ENCODE measurements at places on chromosomes 5 and 9.

- DNase-seq, result no peak
These were observed 68.3 kb downstream of the SERINC5 start for GRCh38 chr5:80187421-80188090.

DNA sequence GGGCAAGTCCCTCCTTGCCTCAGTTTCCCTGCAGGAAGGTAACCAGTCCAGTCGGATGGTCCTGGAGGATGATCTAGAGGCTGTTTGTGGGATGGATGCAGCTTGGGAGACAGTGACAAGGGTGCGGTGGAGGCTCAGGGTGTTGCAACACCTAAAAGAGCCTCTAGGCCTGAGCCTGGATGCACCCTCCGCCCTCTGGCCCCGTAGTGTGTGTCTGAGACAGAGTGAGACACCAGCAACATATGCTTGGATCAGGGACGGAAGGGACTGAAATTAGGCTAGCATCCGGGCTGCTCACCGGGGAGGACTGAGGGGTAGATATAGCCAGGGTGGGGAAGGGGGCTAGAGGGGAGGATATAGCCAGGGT is 1.1 kb downstream of the CRAT start:
- peak; percentile 32 for DNase-seq

- DNase-seq, result no peak
These were observed 39.5 kb upstream of the MAMDC2 start for GRCh38 chr9:70003901-70004714.

GRCh38 chr5:160167624-160168165 is 48.4 kb upstream of the PWWP2A start:
- no peak for DNase-seq

GRCh38 chr9:83960991-83961390 is 19.0 kb downstream of the HNRNPK start:
- DNase-seq, result no peak

DNA sequence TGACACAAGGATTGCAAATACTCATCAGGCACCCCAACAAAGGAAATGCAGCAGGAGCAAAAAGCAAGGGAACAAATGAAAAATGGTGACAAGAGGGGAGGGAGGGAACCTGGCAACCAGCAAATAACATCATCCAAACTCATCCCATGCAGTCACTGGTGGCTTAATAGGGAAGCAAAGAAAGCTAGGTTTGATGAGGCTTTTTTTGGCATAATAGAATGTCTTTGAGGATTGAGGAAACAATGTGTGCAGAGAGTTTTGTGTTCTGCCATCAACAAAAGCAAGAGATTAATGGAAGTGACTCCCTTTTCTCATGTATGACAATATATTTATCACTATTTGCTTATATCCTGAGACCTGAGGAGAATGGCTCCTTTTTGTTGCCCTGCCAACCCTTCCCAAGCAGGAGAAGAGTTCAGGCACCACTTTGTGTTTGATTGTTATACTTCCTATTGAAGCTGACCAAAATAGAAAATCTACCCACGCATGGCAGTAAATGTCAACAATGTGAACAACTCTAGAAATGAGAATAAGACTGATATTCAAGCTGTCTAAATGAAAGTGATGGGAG is 375.7 kb downstream of the CAAP1 start:
- no peak for DNase-seq

GRCh38 chr9:119298076-119298853 is 71.0 kb downstream of the BRINP1 start:
- DNase-seq, result peak; percentile 31

DNA sequence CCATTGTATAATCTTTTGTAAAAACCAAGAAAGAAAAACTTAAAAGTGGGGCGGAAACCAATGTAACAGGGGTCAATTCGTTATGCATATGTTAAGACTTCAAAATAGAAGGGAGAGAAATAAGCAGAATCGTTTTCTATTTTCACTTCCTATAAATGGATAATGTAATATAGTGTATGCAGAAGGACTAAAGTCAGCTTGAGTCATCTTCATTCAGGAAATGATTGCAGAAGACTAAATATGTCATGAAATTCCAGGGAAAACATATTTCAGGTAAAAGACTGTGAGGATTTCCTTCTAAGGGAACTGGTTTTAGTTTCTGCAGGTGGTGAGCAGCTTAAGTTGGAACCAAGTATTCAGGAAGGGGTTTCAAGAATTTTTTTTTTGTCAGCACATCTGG is 753.3 kb downstream of the IRX1 start:
- DNase-seq, result no peak

DNA sequence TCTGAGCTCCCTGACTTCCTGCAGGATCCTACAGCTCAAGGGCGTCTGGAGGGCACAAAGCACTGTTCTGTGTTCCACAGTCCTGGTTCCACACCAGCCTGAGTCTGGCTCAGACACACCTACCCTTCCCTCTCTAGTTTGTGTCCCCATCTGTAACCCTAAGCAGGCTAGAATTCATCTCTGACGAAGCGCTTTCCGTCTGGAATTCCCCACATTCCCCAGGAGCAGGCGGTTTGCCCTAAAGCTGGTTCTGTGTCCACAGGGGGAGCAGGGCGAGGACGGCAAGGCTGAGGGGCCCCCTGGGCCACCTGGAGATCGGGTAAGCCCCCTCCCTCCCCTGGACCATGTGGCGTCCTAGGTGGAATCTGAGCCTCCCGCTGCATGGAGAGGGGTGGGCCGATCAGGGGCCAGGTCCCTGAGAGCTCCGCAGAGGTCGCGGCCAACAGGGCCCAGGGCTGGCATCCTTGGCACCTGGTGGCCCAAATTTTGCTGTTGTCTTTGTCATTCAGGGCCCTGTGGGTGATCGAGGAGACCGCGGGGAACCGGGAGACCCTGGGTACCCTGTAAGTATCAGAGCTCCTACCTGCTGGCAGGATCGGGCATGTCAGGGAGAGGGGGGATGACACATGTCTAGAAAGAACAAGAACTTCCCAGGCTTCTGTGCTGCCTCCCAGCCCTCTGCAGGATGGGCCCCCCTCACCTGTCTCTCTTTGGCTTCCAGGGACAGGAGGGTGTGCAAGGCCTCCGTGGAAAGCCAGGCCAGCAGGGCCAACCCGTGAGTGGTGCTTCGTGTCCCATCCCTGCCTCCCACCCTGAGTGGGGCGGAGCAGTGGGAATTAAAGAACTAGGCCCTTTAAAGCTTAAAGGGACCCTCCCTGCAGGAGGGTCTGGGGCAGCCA is 34.5 kb upstream of the ORM1 start:
- no peak for DNase-seq

DNA sequence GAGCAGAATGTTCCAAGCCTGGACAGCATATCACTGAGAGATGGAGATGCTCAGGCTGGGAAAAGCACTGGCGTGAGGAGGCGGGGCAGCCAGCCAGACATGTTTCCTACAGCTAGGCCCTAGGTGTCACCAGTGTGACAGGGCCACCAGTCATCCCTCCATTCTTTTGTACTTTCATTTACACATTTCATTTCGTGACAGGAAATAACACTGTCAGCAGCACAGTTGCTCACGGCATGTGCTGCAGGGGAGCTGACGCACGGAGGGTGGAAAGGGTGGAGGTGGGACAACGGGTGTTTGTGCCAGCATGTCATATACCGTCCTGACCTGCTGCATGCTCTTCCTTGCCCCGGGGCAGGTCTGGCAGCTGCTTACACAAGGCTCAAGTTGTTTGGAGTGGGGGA is 14.8 kb upstream of the CEMIP2 start:
- DNase-seq, result peak; percentile 59

DNA sequence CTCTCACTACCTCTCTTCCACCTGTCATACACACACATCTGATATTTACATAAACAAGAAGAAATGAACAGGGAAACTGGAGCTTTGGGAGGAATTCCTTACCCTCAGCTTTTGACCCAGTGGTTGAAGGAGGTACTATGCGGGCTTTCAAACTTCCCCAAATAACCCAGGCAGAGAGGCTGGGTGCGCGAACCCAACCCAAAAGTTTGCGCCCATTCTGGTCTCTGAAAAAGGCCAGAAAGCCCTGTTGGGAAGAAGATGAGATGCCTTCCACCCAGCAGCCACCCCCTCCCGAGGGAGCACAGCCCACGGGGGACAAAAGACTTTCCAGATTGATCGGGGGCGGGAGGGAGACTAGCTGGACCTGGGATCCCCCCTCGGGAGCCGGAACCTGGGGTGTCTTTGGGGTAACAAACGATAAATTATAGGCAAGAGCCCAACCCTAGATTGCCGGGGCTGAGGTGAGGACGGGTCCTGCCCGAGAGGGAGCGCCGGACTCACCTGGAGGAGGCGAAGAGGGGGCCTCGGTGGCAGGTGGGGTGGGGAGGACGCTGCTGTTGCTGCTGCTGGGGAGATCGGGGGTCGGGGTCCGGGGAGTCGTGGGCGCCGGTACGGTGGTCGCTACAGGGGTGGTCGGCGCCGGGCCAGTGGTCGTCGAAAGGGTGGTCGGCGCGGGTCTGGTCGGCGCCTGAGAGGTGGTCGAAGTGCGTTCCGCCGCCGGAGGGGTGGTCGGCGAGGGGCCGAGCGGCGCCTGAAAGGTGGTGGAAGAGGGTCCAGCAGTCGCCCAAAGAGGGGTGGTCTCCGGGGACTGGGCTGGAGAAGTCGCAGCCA is 798 bp downstream of the MEGF9 start:
- DNase-seq, result peak; percentile 60

GRCh38 chr9:92911511-92912475 is 34.0 kb upstream of the ZNF484 start:
- DNase-seq, result no peak

- DNase-seq, result no peak
These were observed 139.6 kb downstream of the MTX3 start for GRCh38 chr5:79851391-79851863.

GRCh38 chr5:61280761-61281427 is 51.2 kb upstream of the ZSWIM6 start:
- DNase-seq, result peak; percentile 98

GRCh38 chr9:112325600-112325999 is 7.8 kb downstream of the PTBP3 start:
- no peak for DNase-seq

DNA sequence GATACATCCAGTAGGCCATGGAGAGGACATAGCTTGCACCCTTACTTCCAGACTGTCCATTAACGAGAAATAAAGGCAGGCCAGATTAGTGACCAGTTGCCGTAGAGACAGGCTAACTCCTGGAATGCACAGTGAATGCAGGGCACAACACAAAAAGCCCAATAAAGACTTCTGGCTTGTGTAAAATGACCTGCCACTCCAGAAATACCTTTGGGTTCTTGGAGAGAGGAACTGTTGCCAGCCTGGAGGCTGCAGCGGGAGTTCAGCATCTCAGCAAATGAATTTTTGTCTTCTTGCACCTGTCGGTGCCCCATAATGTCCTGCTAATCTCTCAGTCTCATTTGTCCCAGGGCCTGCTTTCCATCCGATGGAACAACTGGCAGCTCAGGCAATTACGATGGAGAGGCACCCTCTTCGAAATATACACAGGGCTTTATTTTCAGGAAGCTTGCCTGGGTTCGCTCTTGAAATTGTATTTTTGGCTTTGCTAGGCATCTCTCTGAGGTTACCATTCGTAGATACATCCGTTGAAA is 538.8 kb upstream of the ZNF462 start:
- DNase-seq, result no peak

GRCh38 chr5:34826347-34826746 is 12.6 kb upstream of the TTC23L start:
- DNase-seq, result no peak

GRCh38 chr5:136098176-136098575 is 34.5 kb upstream of the SMAD5 start:
- DNase-seq, result no peak

DNA sequence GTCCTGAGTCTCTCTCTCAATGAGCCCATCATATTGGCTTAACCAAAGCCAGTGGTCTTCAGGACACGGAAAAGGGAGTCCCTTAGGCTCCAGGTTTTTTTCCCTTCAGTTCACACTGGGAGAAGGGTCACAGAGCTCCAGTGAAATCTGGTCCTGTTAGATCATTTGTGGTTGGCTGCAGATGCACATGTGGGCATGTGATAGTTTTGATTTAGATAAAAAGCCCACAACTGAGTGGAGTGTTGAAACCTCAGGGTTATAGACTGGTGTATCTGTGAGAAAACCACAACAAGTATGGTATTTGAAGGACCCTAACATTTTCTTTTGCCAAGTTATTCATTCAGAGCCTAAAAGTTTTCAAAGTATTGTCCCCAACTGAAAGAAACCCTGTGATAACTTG is 46.7 kb downstream of the PRLR start:
- DNase-seq, result no peak

DNA sequence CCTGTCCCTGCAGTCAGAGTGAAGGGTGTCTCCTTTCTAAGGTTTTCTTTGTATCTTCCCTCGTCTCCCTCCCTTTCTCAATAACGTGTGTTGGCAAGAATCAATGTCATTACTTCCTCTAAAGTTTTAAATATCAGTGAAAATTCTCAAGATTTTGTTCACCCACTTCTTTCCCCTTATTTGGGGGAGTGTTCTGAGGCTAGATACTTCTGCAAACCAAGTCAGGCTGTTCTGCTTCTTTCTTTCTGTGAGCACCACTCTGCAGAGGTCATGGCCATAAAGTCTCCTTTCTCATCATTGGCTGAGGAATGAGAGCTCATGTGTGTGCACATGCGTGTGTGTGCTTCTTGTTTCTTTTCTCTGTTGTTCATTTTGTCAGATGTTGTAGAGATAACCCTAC is 26.6 kb upstream of the SPATA31C2 start:
- DNase-seq, result no peak

- peak; percentile 50 for DNase-seq
These were observed 37.7 kb upstream of the STXBP1 start for GRCh38 chr9:127574072-127574993.

- DNase-seq, result peak; percentile 13
These were observed 657 bp upstream of the PCDH12 start for GRCh38 chr5:141958546-141959172.

GRCh38 chr5:112681481-112681908 is 56.2 kb upstream of the APC start:
- peak; percentile 23 for DNase-seq

DNA sequence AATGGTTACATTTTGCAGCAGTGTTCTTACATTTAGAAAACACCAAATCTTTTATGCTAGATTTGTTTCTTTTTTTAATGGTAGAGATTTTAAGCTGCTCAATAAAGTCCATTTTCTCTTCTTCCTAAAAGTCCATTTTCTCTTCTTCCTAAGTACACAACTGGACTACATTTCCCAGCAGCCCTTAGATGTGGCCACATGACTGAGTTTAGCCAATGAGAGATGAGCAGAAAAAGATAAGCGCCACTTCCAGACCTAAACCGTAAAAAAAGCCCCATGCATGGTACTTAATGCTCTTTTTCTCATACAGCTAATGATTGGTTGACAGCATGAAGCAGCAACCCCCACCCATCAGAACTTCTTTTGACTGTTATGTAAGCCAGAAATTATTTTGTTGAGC is 206.7 kb downstream of the FAM114A2 start:
- peak; percentile 12 for DNase-seq

DNA sequence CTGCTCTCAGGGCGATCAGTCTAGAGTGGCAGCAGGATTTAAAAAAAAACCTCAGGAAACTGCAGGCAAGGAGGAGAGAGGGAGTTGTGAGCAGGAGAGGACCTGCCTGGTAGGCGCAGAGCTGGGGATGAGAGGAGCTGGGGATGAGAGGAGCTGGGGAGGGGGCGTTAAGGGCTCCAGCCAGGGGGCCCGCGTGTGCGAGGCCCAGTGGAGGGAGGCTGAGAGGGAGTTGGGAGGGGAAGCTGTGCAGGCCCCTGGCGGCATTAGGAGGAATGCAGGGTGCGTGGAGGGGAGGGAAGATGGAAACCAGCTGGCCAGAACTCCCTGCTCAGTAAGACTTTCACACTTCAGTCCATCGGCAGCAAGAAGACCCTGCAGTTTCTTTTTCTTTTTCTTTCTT is 45.2 kb upstream of the HMCN2 start:
- DNase-seq, result no peak

Data from RPMI8226 (cell line).